Stimulated activated memory B cell treated with anti-CD40 and anti-IgM and Interleukin-4, amounts not matched to agents 10 μg/mL and 1 μg/mL and 100 μg/mL, for 72 hours (primary cell): ENCODE measurements at places on chromosomes 3 and 15.

DNA sequence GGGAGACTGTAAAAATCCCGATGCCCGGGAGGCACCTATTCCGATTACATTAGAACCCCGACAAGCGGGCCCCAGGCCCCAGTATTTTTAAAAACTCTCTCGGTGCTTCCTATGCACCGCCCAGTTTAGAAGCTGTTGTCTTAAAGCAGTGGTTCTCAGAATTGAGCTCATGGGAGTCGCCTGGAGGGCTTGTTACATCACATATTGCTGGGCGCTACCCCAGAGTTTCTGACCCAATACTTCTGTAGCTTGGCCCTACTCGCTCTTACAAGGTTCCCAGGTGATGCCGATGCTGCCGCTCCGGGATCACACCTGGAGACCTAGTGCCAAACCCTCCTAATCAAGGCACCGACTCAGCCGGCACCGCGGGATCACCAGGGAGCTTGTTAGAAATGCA is 35.2 kb downstream of the CPN2 start:
- ATAC-seq, result peak; percentile 49

GRCh38 chr15:84142888-84143337 is 92.7 kb upstream of the GOLGA6L4 start:
- peak; percentile 93 for ATAC-seq

DNA sequence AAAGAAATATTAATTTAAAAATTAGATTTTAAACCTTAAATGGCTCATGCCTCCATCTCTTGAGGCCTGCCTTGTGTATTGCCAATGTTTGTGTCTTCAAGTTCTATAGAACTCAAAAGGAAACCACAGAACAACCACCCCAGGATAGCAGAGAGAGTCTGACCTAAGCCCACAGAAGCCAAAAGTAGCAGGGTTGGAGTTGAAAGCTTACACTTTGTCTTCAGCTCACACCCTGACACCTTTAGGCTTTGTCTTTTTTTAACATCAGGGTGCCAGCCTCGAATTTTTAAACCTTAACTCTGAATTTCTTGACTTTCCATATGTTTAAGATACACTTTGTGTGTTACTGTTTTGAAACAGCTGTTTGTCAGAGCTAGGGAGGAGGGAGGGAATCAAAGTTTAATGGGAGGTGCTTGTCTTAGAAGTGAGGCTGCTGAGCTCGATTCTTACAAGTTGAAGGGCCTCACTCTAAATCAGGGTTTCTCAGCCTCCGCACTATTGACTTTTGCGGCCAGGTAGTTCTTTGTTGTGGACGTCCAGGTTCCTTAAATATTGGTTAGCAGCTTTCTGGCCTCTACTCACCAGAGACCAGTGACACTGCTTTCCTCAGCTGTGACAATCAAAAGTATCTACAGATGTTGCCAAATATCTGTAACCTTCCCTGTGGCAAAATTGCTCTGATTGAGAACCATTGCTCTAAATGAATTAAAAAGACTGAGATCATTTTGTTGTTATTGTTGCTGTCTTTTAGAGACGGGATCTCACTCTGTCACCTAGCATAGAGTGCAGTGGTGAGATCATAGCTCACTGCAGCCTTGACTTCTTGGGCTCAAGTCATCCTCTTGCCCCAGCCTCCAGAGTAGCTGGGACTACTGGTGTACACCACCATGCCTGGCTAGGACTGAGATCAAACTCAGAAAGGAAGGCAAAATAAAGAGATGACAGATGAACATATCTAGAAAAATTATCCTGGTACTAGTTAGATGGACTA is 139.2 kb upstream of the EOMES start:
- no peak for ATAC-seq

GRCh38 chr15:100116416-100117190 is 225.2 kb downstream of the ADAMTS17 start:
- ATAC-seq, result no peak
